GM13977 (cell line): ENCODE measurements at places on chromosomes 3 and 15.

DNA sequence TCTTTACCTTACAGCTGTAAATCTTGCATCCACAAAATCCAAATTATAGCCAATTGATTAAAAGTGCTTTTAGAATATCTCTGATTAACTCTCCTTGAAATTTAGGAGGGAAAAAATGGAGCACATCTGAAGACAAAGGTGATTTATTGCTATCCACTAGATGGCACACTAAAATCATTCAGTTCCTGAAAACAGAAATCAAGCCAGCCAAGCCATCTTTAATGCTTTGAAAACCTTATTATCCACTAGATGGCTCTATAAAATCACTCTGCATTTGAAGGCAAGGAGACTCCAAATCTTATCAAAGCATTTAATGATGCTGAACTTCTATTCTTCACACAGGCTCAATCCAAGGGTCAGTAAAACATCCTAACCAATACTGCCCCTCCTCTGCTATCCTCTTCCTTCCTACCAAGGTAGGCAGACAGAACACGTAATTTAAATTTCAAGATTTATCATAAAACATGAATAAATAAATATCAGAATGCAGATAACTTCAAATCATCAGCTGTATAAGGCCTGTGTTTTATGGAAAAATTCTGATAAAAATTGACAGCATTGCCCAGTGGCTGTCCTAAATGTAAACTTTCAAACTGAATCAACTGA, 48.4 kb downstream of the GOLIM4 start:
- DNase-seq = peak; percentile 52

GRCh38 chr15:29128671-29129070, 141.0 kb downstream of the NSMCE3 start:
- no peak for DNase-seq

DNA sequence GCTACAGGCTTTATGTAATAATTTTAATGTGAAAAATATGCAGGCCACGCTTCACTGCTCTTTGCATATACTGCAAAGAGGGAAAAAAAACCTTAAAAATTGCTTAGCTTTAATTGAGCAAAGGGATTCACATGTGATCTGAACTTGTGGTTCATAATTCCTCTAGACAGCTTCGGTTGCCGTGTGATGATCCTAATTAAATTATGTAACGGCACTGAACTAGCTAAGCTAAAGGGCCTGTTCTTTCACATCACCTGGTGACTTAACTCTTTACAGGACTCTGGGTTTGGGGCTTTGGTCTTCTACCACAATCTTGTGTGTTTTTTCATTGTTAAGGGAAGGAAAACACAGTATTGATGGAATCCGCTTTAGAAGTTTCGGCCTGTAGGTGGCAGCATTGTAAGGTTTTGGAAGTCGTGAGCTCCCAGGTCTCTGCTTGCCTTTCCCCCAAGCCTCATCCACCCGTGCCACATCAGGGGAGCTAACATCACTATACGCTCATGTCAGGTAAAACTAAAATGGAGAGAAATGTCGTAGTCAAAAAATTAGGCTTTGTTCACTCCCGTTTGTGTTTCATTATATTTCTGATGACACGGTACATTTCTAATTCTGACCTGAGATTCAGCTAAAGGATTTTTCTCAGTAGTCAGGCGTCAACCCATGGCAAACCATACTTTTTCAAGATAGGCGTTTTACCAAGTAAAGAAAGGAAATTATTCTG, 205.6 kb upstream of the DPH6 start:
- DNase-seq = peak; percentile 23

DNA sequence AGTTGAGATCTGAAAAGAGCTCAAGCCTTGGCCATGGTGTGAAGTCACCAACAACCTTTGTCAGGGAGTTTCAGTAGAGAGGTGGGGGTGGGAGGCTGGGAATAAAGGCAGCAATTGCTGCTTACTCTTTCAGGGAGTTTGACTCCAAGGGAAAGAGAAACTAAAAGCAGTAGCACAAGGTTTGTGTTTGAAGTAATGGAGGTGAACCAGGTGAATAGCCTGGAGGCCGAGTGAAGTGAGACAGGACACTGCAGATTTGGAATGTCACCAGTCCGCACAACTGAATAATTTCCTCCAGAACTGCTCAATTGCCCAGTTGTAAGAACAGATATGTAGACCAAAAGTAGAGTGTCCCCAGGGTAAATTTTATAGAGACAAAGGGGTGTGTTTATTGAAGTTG, 44.1 kb downstream of the CD86 start:
- no peak for DNase-seq

DNA sequence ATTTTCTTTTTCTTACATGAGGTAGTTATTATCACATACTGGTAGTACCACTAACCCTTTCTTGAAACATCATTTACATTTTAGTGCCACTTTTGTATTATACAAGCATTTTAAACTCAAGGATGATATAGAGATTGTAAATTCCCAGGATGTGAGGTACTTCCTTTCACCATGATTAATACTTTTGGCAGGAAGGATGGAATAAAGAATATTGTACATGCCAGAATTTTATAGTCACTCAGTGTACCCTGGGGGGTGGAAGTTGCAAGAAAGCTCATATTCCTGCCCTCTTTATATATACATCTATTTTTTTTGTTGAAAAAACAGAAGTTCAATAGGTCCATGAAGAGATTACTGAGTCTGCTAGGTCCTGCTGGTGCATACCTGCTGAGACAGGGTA, 141.0 kb upstream of the PLSCR5 start:
- DNase-seq = no peak

DNA sequence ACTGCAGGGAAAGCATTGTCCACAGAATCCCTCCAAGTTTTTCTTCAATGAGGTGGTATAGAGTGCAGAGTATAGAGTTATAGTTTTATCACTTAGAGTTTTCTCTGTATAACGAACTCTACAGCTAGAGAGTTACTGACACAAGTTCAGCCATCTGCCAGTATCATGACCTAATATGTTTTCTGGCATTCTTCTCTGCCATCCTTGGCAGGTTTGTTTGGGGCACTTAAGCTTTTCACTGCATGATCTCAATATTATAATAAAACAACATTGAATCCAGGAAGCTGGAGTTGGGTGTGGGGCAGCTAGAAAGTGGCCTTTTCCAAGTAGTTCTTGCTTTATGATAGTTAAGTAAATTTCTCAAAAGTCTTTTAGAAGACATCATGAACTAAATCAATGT, 743.5 kb upstream of the ARPP21 start:
- no peak for DNase-seq

GRCh38 chr3:13134879-13135206, 61.6 kb upstream of the IQSEC1 start:
- DNase-seq = no peak

DNA sequence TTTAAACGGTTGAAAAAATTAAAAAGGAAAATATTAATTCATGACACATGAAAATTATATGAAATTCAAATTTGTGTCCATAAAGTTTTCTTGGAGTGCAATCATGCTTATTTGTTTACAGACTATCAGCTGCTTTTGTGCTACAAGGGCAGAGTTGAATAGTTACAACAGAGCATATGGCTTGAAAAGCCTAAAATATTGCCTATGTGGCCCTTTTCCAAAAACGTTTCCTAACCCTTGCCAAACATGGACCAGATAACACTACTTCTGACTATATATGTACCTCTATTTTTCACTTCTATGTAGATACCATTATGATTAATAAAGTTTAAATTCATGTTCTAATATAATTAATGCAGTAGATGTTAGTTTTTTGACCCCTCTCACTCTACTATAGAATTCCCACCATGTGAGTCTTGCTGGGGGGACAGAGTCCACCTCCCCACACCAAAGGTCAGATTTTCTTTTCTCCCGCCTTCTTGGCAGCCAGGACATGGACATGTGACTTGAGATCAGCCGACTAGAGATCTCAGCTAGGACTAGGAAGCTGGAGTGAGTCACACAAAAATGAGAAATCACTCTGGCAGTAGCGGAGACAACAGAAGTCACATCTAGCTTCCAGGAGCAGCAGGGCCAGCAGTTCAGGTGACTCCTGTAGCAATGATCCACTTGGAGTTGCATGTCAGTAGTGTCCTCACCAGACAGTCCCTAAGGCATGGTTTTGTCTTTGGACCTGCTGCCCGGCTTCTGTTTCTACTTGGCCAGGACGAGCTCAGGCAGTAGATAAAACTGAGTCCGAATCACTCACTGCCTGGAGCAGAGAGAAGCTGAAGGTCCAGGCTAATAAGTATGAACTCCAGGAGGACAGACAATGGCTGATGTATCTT, 22.4 kb downstream of the CIAO2A start:
- no peak for DNase-seq

- no peak for DNase-seq
These were observed 229.2 kb downstream of the ZNF621 start for GRCh38 chr3:40753951-40754350.

- no peak for DNase-seq
These were observed 10.7 kb upstream of the OCA2 start for GRCh38 chr15:28109626-28110455.

GRCh38 chr3:138187296-138188012, at the start of gene ARMC8:
Gene ARMC8, plus strand, starts transcription at chr3:138187301. Its CDS starts 254 bp downstream, at chr3:138187555.
- DNase-seq = peak; percentile 56

DNA sequence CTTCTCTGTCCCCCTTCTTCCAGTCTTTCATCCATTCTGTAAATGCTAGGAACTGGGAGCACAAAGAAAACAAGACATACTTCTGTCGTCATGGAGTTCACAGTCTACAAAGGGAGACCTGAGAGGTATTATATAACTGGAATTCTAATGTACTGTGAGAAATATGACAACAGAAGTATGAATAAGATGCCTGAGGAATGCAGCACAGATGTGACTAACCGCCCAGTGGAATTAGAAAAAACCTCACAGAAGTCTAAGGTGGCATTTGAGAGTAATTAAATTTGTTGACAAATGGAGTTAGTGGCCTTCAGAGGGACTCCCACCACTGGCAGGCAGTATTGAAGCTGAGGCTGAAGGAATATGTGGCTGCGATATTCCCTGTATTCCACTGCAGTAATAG, 168.5 kb upstream of the FAM3D start:
- no peak for DNase-seq

DNA sequence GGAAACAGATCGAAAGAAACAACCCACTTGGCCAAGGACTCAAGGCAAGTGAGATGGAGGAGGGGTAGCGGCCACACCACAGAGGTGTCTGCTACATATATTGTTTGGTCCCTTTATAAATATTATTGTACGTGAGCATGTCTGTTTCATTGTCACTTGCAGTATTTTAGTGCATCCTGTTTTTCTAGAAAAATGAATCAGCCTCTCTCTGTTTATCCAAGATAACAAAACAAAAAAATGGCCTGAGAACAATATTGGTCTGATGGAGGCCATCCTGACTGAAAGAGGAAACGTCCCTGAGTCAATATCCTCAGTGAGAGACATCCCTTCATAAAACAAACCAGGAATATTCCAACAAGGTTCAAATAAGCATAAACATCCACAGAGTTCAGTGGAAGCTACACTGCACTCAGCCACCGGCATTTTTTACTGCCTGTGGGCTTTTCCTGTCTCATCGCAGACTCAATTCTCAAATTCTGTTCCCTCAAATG, 42.0 kb downstream of the WWTR1 start:
- no peak for DNase-seq

GRCh38 chr3:38521391-38521987, 25.3 kb downstream of the EXOG start:
- peak; percentile 72 for DNase-seq

DNA sequence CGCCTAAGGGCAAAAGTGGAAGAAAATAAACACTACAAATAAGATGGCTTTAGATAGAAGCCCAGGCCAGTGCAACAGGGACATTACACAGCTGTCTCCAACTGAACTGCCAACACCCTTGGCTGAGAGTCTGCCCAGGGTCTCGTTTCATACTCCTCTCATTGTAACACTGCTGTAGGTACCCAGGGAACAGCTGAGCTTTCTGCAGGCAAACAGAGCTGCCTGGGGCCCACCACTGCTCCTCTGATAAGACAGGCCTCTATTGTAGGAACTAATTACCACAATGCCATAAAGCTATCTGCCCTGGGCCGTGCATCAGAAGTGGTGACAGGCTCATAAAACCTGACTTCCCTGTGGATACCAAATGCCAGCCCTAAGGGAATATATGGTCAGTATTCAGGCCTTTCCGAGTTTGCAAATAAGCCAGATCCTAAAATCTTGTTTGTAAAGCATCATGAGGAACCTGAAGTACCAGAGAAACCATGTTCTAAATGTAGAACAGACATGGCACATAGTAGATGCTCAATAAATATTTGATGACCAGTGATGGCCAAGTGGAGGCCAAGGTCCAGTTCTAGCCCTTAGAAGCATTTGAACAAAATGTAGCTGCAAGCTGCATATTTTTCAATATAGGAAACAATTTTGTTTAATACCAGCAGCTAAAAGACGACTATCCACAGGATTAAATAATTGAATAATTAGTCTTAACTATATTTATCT, 84.3 kb upstream of the NEO1 start:
- DNase-seq = no peak

- no peak for DNase-seq
These were observed 22.8 kb downstream of the BCHE start for GRCh38 chr3:165814380-165814779.

DNA sequence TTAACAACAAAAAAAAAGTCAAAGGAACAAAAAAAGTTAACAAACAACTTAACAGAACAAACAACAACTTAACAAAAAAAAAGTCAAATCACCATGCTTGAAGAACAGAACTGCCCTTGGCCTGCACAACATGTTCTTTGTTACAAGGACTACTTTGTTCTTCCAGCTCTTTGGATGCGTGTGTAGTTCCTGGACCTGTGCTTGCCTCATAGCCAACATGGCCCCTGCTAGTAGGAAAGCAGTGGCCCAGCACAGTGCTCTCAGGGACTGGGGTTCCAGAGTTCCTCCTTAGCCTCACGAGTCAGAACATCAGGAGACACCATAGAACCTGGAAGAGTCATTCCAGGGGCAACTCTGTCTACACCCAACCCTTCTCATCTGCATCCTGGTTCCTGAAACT, 10.9 kb upstream of the STRIT1 start:
- DNase-seq = no peak

- no peak for DNase-seq
These were observed 192.6 kb upstream of the RARB start for GRCh38 chr3:25235466-25235865.

DNA sequence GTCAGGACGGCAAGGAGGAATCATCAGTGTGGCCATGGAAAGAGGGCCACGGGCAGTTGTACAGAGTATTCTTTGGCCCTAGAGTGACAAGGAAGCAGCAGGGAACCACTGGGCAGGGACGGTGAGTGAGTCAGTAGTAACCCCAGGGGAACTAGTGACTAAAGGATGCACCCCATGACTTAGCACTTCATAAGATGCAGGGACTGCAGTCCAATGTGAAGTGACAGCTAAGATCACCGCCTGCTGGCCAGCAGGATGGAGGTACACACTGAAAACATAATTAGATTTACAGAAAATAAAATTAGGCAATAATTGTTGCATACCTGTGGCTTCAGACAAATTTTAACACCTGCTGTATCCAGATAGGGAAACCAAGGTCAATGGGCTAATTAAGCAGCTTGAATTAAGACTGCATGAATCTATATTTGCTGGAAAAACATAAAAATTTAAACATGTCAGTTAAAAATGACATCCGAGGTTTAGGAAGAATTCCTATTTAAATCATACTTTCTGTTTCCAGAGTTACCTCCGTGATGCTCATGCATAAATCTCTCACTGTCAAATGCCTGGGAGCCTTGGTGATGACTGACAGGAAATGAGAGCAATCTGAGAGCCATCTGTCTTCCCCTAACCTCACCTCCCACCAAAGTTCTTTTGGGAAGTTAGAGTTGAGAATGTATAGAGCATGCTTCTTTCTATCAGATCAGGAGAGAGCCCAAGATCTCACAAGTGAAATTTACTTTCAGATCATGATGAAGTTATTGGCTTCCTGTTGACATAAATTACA, 56.5 kb downstream of the DCLK3 start:
- DNase-seq = no peak
